ENCODE measurements at places on chromosomes 6 and 20.

DNA sequence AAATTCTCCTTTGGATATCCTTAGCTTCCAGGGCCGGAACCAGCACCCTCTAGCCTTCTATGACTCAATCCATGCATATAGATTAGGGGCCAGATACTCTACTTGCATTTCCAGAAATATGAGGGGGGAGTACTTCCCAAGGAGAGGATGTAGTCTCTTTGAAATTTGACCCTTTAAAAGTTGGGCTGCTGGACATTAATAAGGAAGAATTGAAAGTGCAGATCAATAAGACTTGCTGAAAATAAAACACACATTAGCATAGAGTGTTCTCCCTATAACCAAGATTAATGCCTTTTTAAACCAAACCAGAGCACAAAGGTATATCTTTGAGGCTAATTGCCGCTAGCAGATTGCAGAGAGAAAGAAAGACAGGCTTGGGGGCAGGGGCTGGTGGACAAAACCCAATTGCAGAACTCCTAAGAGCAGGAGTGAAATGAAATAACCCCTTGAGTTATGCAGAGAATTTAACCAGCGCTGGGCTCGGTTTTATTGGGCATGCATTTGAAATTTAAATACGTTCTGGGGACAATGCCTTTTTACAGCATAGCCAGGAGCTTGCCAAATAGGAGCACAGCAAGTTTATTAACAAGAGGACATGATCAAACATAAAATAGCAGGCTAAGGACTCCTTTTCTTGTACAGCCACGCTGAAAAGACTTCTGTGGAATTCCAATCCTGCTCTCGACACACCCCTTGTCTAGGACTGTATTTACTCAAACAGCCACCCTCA lies 108.2 kb upstream of the SALL4 start:
- no peak for DNase-seq

DNA sequence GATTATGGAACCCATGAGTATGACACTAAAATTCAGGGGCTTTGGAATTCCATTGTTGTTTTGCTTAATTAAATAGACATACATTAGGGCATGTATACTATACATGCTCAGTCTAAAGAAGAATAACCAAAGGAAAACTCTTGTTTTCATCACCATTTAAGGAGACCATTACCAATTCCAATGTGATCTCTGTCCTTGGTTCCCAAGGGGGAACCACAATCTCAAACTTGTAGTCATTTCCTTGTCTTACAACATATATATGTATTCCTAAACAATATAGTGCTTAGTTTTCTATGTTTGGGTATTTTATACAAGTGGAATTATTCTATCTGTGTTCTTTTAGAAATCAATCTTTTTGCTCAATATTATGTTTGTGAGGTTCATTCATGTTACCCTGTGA lies 49.2 kb downstream of the IL20RA start:
- DNase-seq = no peak

DNA sequence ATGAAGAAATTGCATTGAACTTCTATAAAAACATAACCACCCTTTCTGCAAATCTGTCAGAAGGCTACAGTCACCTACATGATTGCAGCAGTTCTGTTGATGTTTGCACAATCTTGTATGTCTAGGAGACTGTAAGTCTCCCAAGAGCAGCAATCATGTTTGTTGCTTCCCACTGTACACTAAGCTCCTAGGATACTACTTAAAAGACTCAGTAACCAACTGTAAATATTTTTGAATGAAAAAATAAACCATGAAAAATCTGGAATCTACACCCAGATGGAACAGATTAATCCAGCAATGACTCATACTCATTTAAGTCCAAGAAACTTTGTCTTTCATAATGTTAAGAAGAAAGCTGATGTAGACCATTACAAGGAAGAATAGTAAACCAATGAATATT lies 168.5 kb upstream of the ATXN1 start:
- no peak for DNase-seq

- DNase-seq = no peak
These were observed 695.9 kb downstream of the EPHA7 start for GRCh38 chr6:92723390-92723931.

DNA sequence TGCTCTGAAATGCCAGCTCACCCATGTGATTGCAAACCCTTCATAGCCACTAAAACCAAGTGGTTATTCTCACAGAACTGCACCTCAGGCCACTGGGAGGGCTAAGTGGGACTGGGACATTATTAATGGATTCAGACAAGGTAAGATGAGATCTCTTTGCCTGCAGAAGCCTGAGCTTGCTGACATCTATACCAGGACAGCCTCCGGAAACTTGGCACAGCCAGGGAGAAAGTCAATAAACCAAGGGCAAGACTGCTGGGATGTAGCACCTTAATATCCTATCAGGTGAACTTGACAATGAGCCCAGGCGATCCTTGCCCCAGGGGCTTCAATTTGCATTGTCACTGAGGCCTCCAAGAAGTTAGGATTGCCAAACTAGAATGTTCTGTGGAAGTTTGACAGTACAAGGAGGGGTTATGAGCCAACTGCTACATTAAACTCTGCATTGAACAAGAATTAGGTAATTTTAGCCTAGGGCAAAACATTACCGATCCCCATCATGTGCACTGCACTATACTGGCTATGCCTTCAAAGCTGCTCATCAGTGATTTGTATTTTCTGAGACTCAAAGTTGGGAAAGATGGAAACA lies 60.1 kb upstream of the RALGAPA2 start:
- DNase-seq = no peak

DNA sequence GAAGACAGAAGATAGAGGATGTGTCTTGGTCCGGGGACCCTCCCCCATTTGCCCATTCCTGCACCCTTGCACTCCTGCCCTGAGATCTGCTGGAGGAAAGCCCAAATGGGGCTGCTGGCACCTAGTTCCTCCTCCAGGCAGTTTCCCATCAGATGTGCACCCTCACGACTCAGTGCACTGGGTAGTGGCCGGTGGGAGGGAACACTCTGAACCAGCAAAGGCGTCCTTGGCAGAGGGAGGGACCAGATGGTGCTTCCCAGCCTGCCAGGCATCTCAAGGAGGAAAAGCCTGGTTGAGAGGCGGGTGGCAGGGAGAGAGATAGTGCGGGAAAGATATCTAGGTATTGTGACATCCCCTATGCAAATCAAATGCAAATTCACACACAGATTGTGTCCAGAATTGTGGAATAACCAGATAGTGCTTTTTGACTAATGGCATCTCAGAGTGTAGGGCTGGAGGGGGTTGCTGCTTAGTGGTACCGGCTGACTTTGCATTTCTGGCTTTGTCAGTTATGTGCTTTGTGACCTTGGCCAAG lies 19.5 kb downstream of the TMEM151B start:
- DNase-seq = no peak

- no peak for DNase-seq
These were observed 623 bp upstream of the SNX9 start for GRCh38 chr6:157822245-157823000.

DNA sequence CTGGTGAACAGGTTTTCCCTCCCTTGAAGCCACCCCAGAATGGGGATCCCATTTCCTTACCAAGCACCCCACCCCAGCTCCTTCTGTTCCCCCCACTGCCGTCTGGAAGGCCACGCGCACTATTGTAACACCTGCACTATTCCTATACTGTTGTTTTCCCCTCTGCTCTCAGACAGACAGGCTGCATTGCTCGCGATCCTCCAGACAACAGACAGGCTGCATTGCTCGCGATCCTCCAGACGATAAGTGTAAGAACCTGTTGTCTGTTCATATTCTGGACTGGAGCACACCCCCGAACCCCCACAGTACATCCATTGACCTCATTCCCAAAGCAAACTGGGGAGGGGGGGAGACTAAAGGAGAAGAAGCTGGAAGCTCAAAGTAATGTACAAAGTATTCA lies 72.7 kb downstream of the LY86 start:
- DNase-seq = no peak

DNA sequence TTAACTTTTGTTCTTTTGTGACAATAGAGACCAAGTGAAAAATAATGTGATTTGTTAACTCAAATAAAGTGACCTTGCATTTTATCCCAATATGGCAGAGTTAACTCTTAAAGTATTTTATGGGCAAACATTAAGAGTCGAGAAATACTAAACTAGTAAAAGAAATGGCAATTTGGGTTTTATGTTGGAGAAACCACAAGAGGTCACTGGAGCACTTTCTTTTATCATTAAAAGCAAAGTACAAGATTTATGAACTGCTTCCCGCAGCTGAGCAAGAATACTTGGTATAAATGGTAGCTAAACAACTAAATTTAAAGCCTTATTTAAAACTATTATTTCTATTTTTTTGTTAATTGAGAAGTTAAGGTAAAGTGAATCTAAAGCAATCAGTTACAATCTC lies 33.5 kb upstream of the MCM9 start:
- DNase-seq = no peak

GRCh38 chr6:144295981-144296767 lies 11.0 kb downstream of the UTRN start:
- no peak for DNase-seq

- no peak for DNase-seq
These were observed 70.4 kb downstream of the THBS2 start for GRCh38 chr6:169183233-169183632.

DNA sequence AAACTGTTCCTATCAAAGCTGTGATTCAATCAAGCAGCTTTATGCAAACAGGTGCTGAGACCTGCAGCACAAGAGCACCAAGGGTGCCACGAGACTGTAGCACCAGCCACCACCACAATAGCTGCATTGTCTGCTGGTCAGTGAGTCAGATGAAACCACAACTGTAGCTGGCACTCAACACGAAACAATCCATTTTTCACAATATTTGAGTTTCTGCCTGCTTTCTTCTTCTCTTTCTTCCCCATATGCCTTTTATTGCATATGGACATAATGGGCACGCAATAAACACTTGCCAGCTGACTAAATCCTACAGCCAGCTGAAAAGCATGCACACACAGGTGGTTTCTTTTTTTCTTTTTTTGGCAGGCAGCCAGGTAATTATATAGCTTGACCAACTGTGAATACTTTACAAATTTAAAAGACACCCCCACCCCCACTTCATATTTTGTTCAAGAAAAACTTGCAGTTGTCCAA lies 16.6 kb downstream of the SLC2A12 start:
- DNase-seq = no peak

GRCh38 chr20:57162362-57162652 lies 104.1 kb downstream of the BMP7 start:
- DNase-seq = no peak

DNA sequence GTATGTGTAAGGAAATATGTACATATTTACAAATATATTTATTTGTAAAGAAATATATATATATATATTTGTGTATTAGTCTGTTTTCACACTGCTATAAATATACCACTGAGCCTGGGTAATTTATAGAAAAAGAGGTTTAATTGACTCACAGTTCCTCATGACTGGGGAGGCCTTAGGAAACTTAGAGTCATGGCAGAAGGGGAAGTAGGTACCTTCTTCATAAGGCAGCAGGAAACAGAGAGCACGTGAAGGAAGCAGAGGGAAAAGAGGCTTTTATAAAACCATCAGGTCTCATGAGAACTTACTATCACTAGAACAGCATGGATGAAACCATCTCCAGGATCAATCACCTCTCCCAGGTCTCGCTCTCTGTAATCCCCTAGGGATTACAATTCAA lies 644.5 kb upstream of the HS3ST5 start:
- no peak for DNase-seq

GRCh38 chr6:167952512-167952859 lies 45.0 kb upstream of the KIF25 start:
- DNase-seq = no peak

- DNase-seq = no peak
These were observed 615.4 kb downstream of the MAFB start for GRCh38 chr20:40073535-40074111.

DNA sequence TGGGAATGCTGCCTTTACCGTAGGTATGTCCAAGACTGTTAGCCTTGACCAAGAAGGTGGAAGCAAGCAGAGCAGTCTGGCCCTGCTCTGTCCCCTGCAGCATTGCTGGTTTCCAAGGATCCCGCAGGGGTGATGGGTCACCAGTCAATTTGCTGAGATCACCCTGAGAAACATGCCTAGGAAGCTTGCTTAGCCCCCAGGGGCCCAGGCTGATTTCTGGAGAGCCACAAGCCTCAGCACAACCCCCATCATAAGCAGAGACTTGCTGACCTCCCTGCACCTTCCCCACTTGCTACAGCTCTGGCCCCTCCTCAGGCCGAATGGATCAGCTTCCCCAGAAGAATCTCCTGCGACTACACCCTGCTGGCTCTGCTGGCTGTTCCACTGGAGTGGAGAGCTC lies 21.5 kb downstream of the ARHGAP40 start:
- DNase-seq = no peak

DNA sequence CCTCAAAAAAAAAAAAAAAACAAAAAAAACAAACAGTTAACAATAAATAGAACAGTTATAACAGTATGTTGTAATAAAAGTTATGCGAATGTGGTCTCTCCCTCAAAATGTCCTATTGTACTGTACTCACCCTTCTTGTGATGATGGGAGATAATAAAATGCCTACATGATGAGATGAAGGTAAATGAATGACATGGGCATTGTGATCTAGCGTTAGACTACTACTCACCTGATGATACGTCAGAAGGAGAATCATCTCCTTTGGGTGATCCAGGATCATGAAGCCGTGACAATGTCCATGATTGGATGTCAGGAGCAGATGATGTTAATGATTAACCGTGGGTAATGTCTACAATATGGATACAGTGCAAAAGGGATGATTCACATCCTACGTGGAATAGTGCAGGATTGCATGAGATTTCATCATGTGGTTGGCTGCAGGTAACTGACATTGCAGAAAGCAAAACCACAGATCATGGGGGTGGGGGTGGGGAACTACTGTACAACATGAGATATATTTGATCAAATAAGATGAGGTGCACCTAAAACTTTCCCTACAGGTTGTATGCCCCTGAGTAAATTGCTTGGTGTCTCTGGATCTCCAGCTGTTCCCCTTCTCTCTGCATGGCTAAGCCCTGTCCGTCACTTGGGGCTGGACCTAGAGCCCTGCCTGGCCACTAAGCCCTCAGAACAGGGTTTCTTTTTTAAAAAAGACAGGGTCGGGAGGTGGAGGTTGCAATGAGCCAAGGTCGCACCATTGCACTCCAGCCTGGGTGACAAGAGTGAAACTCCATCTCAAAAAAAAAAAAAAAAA lies 6.2 kb upstream of the RBCK1 start:
- no peak for DNase-seq

GRCh38 chr6:3848380-3848779 lies 793 bp upstream of the FAM50B start:
- no peak for DNase-seq

DNA sequence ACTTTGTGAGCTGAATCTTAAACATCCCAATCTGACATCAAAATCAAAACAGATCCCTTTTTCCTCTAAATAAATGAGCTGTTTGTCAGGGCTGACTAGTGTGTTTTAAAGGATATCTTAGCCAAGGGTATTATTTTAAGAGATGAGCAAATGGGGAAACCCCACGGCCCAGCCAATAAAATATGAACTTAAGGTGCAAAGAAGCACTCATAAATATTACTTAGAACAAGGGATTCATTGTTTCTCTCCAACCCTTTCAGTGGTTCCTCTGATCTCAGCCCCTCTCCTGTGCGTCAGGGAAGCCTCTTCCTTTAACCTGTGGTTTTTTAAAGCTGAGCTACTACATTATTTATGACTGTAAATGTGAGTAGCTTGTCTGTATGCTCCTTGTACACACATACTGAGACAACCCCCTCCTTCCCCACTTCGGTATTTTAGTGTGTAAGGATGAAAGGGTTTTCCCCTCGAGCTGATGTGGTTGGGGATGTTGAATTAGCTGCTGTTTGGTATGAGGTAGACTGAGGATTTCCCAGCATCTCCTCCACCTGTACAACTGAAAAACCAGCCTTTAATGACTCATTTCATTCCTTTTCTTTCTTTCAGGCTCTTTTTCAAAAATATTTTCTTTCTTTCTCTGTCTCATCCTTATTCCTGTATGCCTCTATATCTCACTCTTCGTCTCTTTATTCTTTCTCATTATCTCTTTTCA lies 6.5 kb downstream of the BMP5 start:
- DNase-seq = no peak

Data from esophagus squamous epithelium (tissue), 5 donors.